ENCODE measurements at places on chromosomes 11 and 22.

GRCh38 chr11:83259559-83259958 lies 26.6 kb downstream of the CCDC90B start:
- DNase-seq: no peak

DNA sequence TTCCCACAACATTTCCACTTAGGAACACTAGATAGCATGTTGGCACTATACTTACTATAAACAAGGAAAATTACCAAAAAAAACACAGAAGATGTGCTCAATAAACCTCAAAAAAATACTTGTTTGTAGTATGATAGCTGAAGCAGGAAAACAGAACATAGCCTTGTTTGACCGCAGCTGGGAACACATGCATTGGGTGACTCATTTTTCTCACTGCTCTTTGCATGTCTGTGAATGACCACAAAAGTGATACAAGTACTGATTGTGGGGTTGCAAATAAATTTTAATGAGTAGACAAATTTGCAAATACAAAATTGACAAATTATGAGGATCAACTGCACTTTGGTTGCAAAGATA lies 22.8 kb upstream of the GUCY1A2 start:
- no peak for DNase-seq

- no peak for DNase-seq
Observed at GRCh38 chr11:19218786-19219460, 17.1 kb upstream of the CSRP3 start.

GRCh38 chr22:46029574-46030200 lies 52.7 kb upstream of the WNT7B start:
- DNase-seq: no peak

DNA sequence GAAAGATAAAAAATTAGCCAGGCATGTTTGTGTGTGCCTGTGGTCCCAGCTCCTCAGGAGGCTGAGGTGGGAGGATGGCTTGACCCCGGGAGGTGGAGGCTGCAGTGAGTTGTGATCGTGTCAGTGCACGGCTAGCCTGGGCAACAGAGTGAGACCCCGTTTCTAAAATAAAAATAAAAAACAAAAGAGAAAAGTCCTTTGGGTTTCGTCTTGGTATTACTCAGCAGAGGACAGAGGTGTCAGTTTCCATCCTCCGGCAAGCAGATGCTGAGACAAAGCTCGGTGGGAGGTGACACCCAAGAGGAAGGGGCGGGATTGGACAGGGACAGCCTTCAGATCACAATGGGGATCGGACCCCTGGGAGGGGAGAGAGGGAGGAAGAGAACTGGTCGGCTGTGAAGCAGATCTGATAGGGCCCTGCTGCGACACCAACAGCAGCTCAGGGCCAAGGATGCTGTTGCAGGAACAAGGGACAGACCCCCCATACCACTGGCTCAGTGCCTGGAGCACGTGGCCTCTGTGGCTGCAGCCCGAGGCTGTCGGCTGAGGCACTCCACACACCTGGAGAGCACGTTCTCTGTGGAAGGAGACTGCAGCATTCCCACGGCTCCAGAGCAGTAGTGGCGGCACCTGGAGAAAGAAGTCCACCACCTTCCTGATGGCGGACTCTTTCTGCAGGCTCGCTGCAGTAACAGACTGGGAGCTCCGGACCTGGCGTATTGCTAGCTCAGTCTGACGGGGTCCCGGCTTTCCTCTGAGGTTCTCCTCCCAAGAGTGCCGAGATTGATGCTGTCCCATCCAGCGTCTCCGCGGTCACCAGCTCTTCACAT lies 5.2 kb upstream of the BID start:
- no peak for DNase-seq

GRCh38 chr11:104853276-104853675 lies 45.0 kb downstream of the CASP12 start:
- DNase-seq: no peak

- DNase-seq: no peak
Observed at GRCh38 chr22:39098576-39098975, 1.5 kb downstream of the APOBEC3H start.

DNA sequence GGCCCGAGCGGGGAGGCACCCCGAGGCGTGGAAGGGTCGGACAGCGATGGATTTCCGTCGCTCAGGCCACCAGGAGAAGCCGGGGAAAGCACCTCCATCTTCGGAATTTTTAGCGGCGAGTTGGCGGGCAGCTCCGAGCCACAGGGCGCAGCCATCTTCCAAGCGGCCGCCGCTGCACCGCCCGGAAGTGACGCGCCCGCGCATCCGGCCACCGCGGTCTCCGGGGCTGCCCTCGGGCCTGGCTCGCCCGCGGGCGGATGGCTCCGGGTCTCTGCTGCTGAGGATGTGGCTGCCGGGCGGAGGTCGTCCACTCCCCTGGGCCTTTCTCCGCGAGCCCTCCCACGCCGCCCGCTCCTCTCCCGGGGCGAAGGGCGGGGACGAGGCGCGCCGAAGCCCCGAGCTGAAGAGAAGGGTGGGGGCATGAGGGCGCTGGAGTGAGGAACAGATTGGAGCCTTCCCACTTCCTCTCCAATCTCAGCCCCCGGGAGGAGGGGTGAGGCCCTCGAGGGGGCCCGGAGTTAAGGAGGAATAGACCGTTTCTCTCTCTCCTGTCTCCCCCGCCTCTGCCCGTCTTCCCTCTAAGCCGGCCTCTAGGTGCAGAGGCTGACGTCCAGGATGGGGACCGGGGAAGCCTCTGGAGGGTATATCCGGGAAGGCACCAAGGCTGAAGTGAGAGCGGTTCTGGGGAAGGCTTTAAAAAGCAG lies at the start of gene MSANTD2:
TSS of gene MSANTD2 (minus strand) at position 181 of the 704 bp plus-strand sequence. CDS start at position 155, 26 bp downstream.
- peak; percentile 78 for DNase-seq

GRCh38 chr11:98549571-98549970 lies 471.2 kb upstream of the CNTN5 start:
- no peak for DNase-seq

GRCh38 chr22:36331912-36332622 lies 55.7 kb downstream of the MYH9 start:
- peak; percentile 53 for DNase-seq

DNA sequence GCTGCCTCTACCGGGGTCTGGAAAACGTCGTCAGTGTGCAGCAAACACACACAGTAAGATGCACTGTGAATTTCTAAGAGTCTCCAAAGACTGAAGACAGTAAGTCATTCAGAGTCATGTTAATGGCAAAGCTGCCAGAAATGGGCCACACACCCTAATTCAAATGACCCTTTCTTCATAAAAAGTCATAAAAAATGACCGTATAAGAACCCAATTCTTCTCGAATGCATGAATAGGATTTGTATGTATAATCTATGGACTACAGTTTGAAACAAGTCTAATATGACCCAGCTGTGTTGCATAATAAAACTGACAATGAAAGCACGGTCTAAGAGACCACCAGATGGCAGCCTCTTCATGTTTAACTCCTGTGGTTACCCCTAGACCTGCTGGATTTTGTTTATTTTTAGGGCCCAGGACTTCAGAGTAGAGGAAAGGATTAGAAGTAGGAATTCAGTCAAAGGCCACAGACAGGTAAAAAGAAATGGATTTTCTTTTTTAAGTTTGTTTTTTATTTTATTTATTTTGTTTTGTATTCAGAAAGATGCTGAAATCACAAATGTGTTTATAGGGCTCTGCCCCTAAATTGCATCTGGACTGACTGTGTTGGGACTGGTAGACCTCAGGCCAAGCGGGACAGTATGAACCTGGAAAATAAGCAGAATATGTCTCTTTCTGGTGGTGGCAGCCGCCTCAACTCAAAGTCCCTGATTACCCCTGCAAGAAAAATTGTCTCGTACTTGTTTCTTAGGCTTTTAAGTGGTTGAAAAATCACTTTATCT lies 32.1 kb upstream of the SLC5A12 start:
- DNase-seq: no peak

DNA sequence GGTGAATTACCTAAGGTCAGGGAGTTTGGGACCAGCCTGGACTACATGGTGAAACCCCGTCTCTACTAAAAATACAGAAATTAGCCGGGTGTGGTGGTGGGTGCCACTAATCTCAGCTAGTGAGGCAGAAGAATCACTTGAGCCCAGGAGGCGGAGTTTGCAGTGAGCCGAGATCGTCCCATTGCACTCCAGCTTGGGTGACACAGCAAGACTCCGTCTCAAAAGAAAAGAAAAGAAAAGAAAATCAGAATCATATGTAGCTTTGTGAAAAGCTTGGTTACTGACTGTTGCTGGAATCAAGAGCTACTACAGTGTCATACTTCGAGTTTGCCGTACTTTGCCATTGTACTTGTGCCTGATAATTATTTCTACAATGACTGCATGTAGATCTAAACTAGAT lies 4.2 kb upstream of the TMEM135 start:
- no peak for DNase-seq

GRCh38 chr22:38243007-38243765 lies 29.6 kb downstream of the TMEM184B start:
- DNase-seq: no peak

GRCh38 chr11:116096272-116096995 lies 592.2 kb upstream of the CADM1 start:
- DNase-seq: no peak

- DNase-seq: no peak
Observed at GRCh38 chr11:120197977-120198376, 12.9 kb upstream of the OAF start.

GRCh38 chr11:20243974-20244373 lies 83.7 kb upstream of the DBX1 start:
- DNase-seq: no peak

DNA sequence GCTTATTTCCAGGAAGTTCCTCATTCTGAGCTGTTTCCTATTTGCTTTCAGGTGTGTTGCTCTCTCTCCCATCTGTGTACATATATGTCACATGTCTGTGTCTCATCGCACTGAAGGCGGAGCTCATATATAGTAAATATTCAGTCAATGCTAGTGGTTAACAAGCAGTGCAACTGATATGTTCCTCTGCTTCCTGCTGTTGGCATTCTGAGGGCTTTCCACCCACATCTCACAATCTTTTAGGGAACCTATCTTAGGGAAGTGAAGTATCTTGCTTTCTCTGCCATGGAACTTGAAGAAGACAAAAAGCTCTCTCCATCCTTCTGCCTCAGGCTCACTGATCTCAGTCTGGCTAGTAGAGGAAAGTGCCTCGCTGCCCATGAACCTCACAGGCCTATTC lies 139.8 kb downstream of the TTC17 start:
- no peak for DNase-seq

GRCh38 chr11:47850337-47850736 lies 2.2 kb upstream of the NUP160 start:
- no peak for DNase-seq

GRCh38 chr11:73140213-73141030 lies 1.7 kb downstream of the FCHSD2 start:
- peak; percentile 12 for DNase-seq

GRCh38 chr11:118629761-118630661 lies 22.6 kb downstream of the PHLDB1 start:
- DNase-seq: no peak

- DNase-seq: no peak
Observed at GRCh38 chr11:124863137-124863825, 2.0 kb upstream of the ROBO3 start.

DNA sequence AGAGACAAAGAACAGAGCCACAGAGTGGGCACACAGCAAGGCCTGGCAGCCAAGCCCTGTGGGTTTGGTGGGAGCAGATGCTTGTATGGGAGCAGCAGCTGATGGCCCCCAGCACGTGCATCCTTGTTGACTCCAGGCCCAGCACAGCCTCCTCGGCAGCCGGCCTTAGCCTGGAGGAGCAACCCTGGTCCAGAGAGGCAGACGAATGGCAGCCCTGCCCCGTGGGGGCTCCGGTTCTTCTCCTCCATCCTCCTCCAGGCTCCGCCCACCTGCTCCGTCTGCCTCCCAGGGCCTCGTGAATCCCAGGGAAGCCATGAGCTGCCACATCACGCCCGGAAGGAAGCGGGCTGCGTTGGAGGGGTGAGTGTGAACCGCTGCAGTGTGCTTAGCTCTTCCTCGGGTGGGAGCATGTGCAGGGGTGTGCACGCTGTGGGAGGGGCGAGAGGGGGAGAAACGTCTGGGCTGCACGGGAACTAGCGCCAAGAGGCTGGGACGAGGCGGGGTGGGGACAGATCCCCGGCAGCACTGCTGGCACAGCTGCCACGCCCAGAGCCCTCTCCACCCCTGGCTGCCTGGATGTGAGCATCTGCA lies 36.3 kb upstream of the JAM3 start:
- no peak for DNase-seq

- no peak for DNase-seq
Observed at GRCh38 chr22:29302402-29302680, 4.1 kb upstream of the GAS2L1 start.

GRCh38 chr11:64597671-64598101 lies 6.7 kb downstream of the SLC22A12 start:
- DNase-seq: no peak

DNA sequence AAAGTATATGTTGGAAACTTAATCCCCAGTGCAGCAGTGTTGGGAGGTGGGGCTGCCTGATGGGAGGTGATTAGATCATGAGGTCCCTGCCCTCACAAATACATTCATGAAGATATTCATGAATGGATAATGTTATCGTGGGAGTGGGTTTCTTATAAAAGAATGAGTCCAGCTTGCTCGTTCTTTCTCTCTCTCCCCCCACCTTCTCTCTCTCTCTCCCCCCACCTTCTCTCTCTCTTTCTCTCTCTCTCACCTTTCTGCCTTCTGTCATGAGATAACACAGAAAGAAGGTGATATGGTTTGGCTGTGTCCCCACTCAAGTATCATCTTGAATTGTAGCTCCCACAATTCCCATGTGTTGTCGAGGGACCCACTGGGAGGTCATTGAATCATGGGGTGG lies 66.7 kb upstream of the NUP50 start:
- no peak for DNase-seq

GRCh38 chr11:34351051-34351450 lies 6.8 kb downstream of the ABTB2 start:
- DNase-seq: no peak

- peak; percentile 15 for DNase-seq
Observed at GRCh38 chr11:108009497-108010370, 1.0 kb downstream of the CUL5 start.

- no peak for DNase-seq
Observed at GRCh38 chr11:23021287-23021863, 161.1 kb upstream of the CCDC179 start.

DNA sequence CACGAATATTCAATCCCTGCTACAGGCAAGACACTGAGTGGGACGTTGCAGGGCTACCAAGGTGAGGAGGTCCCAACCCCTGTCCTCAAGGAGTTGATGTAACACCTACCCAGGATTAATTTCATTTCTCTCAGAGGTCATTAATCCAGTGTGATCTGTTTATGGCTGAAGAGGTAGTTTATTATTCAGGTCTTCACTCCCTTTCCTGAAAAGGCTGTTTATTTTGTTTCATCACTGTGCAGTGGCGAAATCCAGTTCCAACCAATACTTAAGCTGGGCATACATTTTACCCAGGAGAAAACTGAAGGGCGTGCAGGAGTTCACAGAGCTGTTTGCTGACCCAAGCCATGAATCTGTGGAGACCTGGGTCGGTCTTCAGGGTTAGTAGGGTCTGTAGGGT lies 2.7 kb upstream of the PTPRJ start:
- DNase-seq: no peak

DNA sequence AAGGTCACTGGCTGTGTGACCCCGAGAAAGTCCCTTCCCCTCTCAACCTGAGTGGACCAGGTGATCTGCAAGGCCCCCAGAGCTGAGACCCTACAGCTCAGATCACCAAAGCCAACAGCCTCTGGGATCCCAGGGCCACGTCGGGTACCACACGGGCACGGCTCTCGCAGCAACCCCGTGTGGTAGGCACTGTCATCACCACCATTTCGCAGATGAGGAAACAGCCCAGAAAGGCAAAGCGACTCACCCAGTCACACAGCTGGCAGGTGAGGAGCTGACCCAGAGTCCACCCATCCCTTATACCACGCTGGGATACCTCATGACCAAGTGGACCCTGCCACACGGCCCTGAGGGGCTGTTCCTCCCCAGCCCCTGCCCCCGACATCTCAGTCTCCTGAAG lies 2.8 kb downstream of the ATP5MGL start:
- no peak for DNase-seq

Data from stimulated activated CD4-positive, alpha-beta T cell treated with anti-CD3 and anti-CD28 coated beads, Interleukin-4, amount 100 ng/mL, for 24 hours (primary cell).